ENCODE measurements at places on chromosomes 12 and 14. TPM values are rescaled to one million over a fixed set of nuclear protein-coding genes. Genes with fewer than 3 reads are reported as not detected.

DNA sequence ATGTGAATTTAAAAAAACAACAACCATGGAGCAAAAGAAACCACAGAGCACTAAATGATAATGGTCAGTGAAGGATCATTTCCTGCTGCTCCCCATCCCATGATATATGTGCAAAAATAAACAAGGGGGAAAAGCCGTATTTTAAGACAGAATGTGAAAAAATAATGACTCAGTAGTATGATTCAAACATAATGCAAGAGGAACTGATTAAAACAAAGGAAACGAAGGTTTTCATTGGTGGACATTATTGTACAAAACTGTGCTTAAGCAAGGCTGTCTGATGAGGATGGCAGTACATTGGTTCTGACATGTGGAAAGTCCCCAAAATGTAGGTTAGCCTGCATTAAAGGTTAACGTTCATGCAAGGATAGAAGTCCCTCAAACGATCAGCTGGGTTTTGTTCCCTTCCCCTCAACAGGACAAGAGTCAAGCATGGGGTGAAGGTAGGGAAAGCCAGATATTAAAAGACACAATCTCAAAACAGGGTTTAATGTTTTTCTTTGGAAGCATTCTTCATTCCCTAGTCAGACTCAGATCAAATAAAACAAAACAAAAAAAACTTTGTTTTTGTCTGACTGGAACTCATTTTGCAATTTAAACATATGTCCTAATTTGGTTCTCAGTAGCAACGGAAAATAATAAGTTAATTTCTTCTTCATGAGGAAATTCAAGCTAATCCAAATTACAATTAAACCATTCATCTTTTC lies 26.3 kb upstream of the PTGDR start:
- DNase-seq: no peak

DNA sequence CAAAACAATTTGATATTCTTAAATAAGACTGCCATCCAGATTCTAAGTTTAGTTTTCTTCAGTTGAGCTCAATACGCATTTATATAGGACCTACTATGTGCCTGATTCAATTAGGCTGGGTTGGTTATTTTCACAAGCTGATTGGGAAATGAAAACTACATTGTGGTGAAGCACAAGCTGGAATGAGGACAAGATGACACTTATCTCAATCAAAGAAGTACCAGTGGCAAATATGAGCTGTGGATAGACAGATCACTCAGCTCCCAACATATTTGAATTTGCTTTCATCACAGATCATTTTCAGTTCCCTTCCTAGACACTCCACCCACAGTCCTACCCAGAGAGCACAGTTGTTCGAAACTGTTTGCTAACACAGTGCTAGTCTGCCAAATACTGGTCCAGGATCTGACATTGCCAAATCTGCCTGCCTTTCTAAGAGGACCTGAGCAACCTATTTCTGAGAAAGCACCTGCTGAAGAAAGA lies 74.7 kb downstream of the LLPH start:
- DNase-seq: no peak

DNA sequence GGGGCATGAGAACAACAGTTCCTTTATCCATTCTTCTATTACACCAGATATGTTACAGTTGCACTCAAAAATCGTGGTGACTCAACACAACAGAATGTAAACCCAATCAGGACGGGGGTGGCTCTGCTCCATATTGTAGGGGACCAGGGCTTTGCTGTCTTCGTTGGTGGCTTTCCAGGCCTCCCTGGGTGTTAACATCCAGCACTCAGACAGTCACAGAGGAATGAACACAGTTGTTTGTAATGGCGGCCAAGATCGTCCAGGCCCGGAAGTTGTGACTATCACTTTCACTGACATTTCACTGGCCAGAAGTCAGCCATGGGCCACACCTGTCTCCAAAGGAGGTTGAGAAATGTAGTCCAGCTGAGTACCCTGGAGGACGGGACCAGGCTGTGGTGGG lies 204.1 kb downstream of the CACNA1C start:
- DNase-seq: no peak

GRCh38 chr14:63076488-63076887 lies 31.2 kb upstream of the KCNH5 start:
- DNase-seq: no peak

DNA sequence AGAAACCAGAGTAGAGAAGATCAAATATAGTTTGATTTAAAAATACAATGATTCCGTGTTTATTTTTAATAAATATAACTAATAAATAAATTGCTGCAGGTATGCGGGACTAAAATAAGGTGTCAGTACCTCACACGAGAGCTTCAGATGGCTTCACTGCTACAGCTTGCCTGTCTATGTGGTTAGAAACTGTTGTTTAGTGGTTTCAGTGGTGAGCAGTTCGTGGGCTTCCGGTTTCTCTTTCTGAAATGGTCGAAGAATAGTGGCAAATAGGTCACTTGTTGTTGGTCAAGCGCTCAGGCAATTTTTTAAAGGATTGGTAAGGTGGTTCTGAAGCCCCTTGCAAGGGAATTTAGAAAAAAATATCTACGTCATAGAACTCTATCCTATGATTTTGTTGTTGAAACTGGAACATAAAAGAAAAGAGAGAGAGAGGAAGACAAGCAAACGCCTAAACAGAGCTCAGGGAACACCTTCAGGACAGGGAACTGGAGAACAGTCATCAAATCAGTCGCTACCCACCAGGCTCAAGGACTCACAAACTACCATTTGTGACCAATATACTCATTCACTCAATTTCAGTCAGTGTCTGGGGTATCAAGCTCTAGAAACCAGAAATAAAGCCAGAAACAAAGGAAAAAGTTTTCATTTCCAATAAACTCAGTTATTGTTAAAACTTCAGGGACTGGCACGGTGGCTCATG lies 31.3 kb downstream of the GABARAPL1 start:
- DNase-seq: no peak

DNA sequence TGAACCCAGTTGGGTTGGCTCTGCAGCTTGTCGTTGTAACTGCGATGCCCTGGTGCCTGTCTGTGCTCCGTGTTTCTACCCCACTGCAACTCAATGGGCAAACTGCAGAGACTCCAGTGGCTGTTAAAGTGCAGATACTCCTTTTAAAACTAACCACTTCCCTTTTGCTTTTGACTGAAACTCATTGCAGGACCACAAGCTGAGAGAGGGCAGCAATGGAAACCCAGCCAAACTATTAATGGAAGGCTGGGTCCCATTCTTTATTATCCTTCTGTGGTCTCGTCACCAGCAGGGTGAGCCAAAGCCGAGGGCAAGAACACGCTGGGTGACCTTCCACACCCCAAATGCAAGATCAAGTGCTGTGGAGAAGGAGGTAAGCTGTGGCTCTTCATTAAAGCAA lies 910.4 kb downstream of the VRK1 start:
- DNase-seq: no peak

DNA sequence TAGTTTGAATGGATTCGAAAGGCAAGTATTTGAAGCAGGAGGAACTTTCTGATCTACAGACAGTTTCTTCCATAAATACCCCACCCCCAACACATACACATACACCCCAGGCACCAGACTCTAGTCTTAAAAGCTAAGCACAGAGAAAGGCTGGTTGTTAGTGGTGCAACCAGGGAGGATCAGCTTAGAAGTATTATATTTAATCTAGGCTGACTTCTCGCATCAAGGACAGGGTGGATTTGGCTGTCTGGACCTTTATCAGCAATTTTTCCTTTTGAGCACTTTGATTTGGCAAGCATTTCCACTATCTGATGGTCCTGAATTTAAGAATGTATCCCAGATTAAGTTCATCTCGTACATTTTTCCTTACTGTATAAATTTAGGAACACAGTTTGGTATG lies 1489.8 kb upstream of the FLRT2 start:
- DNase-seq: no peak

- DNase-seq: no peak
These were observed 1.3 kb downstream of the MDGA2 start for GRCh38 chr14:47674148-47674542.

GRCh38 chr12:132030367-132031038 lies 80.8 kb downstream of the EP400 start:
- no peak for DNase-seq

- no peak for DNase-seq
These were observed 104.8 kb upstream of the DIO3 start for GRCh38 chr14:101456246-101457175.

DNA sequence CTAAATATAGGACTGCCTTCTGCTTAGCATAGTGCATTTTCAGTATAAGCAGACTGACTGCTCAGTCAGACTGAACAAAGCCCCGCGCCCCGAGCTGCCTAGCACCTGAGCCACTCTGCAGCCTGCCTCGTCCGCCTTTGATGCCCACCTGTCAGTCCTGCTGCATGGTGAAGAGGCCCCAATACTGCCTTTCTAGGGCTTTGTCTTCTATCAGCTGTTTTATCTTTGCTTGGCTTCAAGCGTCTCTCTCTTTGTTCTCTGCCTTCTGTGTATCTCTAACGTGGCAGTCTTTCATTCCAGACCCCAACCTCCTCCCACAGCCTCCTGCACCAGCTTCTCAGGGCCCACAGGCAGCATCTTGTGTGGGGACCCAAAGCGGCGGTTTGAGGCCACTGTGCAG lies 1001.0 kb downstream of the VRK1 start:
- DNase-seq: no peak

DNA sequence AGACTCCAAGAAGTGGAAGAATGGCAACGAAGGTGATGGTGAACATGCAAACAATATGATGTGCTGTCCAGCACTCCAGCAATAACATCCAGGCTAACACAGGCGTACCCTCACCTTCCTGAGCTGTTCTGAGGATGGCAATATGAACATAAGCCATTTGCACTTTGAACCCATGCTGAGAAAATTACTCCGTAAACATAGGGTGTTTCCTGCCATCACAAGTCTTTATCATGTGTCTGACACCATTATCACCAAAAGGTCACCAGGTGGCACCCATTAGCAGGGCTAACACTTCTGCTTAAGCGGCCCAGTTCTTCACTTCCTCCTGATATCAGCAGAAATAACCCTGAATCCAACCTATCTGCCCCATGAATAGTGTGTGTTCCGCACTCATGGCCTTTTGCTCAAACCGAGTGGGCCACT lies 482.8 kb downstream of the MED13L start:
- DNase-seq: no peak

DNA sequence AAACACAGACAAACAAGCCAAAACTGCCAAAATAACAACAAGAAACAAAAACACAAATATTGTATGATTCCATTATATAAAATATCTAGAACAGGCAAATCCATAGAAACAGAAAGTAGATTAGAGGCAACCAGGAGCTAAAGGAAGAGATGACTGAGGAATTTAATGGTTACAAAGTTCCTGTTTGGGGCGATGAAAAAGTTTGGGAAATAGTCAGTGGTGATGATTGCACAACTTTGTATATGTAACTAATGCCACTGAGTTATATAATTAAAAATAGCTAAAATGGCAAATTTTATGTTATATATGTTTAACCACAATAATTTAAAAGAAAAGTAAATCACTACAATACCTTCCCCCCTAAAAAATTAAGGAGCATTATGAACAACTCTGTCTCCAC lies 24.5 kb downstream of the GNPTAB start:
- DNase-seq: no peak

DNA sequence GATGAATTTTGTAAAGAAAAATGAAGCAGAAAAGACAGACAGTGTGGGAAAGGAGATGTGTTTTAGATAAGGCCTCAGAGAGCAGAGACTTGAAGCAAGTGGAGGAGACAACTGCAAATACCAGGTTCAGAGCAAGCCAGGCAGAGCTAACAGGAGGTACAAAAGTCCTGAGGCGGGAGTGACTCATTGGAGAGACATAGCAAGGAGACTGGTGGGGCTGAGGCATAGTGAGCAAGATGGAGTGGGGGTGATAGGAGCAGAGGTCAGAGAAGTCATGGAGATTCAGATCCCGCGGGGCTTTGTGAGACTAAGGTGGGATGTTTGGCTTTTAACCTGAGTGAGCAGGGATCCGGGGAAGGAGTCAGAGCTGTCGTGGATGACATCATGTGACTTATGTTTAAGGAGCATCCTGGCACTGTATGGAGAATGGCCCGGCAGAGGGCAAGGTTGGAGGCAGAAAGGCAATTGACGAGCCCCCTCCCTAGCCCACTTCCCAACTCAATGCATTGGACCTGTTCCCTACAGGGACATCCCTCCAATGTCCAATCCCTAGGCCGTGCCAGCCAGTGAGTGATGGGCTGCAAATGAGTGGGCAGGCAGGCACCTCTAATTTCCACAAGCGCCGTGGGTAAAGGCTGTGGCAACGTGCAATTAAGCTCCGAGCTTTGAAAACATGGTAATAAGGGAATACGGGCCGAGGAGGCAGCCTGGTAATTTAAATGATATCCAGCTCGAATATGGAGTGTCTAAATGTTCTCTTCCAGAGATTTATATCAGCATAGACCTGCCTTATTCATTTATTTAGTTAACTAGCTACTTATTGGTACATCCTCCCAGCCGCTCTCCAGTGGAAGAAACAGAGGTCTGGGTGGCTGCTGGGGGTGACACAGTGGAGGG lies 206.8 kb upstream of the LHX5 start:
- DNase-seq: no peak

DNA sequence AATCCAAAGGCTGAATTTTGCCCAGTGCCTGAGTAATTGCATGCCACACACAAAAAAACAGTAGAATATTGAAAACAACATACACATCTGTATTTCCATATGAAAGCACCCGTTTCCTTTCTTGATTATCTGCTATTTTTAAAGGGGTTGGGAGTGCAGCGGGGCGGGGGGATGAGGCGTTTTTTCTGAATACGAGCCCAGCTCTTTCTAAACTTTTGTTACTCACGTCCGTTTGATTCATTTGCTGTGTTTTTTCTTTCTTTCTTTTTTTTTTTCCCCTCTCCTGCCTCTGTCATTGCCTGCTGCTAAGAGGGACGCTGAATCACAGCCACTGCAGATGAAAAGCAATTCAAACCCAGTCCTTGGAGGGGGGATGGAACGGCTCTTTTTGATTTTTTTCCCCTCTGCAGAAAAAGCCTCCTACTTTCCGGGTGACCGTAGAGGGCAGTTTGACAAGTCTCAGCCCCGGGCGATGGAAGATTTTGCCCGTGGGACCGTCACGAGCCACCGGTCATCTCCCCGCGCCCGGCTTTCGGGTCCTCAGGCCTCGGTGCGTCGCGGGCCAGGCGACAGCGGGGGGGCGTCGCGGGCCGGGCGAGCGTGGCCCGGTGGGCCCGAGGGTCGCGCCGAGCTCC lies 572 bp upstream of the RASSF8 start:
- no peak for DNase-seq

The DDX24 gene
- 191 TPM for total RNA-seq

The POTEM gene
- total RNA-seq: not detected

The GDF3 gene
- 0.32 TPM for total RNA-seq

The IRAK4 gene
- total RNA-seq: 18.4 TPM
